WERI-Rb-1 (cell line): ENCODE measurements at places on chromosomes 2 and 18.

DNA sequence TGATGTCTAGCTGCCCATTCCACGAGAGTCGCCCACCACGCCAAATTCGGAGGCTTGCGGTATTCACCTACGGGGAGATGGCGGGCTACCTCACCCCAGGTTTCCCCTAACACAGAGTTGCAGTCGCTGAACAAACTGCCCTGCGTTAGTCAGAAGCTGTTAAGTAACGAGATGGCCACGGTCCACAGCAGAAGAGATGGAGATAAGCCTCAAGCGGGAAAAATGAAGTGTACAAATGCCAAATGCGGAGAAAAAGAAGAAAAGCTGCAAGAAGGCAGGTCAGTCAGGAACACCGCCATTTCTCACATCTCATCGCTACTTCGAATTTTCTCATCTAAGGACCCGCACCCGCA, 425 bp downstream of the ASB3 start:
- peak; percentile 37 for DNase-seq

DNA sequence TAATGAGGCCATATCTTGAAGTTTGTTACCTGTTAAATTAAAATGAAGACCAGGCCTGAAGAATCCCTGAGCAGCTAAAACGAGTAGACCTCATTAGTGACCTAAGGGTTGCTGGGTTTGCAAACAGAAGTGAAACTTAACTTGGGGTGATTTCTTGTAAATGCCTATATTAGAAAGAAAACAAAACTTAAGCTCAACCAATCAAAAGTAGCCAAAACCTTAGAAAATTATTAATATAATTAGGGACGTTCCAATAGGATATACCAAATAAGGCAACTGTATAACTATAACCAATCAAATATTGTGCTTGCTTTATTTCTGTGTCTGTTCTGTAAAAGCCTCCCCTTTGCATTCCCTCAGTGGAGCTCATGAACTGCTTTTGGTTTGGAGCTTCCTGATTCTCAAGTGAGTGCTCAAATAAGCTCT, 137.9 kb upstream of the VRK2 start:
- no peak for DNase-seq

DNA sequence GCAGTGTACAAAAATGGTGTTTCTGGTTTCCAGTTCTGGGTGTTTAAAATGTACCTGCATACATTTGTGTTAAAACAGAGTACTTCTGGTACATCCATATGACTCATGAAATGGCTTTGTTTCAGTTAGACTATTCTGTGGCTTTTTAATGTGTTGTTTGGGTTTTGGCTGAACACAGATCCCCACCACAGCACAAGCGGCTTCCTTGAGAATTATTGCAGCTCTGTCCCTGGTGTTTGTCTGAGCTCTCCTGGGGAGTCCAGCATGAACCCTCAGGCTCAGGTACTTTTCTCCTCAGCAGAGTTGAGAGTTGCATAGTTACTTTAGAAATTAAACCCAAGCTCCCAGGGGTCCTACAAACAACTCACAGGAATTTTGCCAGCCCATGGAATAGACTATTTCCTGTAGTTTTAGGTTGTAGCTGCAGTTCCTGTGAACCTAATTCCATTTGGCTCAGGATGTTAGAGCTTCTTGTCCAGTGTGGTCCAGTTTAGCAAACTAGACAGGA, 64.8 kb upstream of the EML6 start:
- DNase-seq = no peak

DNA sequence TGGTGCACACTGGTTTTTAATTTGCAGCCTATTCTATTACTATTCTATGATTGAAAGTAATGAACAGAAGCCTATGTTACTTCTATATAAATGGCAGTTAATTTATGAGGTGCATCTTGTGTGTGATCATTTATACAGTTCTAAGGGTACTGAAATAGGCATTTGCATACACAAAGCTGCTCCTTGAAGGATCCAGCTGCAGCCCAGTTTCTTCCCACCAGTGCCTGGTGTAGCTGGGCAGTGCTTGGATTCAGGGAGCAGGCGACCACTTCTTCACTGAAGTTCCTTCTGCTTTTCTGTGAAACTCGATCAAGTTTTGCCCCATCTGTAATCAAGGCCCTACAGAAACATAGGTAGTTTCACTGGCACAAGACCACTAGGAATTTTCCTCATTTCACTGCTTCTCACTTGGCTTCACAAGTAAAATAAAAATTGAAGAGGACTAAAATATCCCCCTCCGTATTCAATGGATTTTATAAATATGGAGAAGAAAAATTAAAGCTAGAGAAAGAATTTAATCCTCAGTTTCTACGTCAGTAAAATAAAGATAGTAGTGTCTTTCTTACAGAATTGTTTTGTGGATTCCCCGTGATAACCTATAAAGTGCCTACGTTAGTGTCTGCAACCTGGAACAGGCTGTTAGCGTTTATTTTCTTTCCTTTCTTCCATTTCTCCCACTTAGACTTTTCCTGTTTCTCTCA, 1.7 kb upstream of the LPIN2 start:
- no peak for DNase-seq

- DNase-seq = no peak
Observed at GRCh38 chr2:85248773-85249509, 78.8 kb downstream of the TGOLN2 start.

- no peak for DNase-seq
Observed at GRCh38 chr18:74652392-74652988, 54.8 kb downstream of the ZNF407 start.
